Stimulated activated CD4-positive, alpha-beta T cell treated with anti-CD3 and anti-CD28 coated beads, Interleukin-1b, Interleukin-23, amount 100 ng/mL, for 4 hours (primary cell): ENCODE measurements at places on chromosomes 7 and 10.

DNA sequence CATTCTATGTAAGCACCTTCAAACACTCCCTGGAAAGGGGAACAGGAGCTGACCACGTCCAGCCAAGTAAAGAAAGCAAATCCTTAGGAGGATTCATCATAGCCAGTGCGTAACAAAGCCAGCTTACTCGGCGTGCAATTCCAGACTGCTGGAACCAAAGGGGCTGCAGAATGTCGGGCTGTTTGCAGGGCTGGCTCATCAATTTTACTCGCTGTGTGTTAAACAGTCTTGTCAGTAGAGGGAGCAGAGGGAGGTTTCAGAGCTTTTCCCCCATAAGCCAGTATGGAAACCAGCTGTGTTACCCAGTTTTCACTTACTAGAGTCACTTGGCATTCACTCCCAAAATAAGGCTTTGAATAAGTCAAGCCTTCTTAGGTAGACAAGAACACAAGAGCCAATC is 127.1 kb downstream of the KMT2E start:
- no peak for DNase-seq

- DNase-seq: no peak
Measured at GRCh38 chr7:33410266-33410665, 280.9 kb downstream of the BBS9 start.

- no peak for DNase-seq
Measured at GRCh38 chr10:81817596-81818170, 57.3 kb upstream of the NRG3 start.

DNA sequence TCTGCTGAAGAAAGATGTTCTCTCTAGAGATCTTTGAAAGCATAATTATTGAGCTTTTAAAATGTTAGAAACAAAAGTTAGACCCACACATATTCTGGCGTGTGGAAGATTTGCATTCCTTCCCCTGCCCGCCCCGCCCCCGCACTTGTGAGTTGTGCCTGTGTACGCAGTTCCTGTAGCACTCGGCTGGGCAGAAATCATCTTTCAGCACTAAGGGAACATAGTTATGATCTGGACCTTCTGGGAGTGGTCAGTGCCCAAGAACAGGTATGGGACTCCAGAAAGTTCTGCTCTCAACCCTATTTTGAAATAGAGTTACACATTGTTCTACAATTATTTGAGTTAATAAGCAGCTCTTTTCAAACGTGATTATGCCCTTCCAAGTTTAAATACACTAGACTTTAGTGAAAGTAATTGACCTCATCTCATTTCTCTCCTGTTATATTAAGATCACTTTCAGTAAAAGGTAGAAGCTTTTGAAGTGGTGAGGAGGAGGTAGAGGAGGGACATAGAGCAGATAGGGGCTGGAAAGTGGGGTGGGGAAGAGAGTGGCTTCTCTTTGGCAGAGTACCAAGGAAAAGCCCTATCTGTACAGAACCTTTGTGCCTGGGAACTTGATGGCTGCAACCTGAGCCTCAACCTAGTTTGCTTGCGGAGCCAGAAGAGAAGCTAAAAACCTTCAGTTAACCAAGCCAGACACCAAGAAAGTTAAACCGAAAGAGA is 5.7 kb downstream of the BLVRA start:
- DNase-seq: peak; percentile 47

- no peak for DNase-seq
Measured at GRCh38 chr7:20296444-20296843, 34.3 kb upstream of the ITGB8 start.

DNA sequence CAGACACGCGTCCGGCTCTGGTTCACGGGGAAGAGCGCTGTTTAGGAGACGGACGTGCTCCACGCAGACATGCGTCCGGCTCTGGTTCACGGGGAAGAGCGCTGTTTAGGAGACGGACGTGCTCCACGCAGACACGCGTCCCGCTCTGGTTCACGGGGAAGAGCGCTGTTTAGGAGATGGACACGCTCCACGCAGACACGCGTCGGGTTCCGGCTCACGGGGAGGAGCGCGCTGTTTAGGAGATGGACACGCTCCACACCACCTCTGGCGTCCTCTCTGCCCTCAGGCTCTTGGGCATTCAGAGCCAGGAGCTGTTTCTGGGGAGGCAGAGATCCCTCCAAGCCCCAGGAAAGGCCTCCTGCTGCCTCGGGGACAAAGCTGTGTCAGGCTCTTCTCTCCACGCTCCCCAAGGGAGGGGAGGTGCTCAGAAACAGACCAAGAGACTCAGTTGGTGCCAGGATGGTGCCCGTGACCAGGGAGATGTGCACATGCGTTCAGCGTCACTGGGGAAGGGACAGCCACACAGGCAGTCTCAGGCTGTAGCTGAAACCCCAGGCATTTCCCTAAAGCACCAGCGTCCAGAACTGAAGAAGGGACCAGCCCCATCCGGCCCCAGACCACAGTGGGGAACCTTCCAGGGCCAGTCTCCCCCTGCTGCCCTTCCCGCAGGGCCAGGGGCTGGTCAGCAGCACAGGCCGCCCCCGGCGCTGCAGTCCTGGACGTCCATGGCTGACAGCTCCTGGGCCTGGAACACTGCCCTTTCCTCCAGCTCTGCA is 175.6 kb downstream of the ELFN1 start:
- DNase-seq: no peak
